GM13976 (cell line): ENCODE measurements at places on chromosomes 1 and 21.

DNA sequence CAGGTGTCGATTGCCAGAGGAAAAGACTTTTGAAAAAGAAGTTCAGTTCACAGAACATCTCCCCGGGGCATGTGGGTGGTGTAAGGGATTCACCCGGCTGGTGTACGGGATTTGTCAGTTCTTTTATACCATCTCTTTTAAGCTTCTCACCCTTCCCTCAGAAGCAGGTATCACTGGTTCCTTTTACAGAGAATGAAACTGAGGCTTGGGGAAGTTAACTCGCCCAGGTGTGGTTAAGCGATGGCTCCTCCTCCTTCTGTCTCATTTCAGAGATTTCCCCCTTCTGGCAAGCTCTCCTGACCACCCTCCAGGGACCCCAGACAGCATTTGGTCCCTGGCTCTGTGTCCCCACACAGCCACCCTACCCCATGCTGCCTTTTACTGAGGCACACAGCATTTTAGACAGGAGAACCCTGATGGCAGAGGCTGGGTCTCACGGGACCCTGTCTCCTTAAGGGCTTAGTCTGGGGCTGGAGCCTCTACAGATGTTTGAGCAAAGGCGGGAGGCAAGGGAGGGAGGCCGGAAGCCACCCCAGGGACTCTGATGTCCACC, 2.8 kb upstream of the ECE1 start:
- DNase-seq, result peak; percentile 63

DNA sequence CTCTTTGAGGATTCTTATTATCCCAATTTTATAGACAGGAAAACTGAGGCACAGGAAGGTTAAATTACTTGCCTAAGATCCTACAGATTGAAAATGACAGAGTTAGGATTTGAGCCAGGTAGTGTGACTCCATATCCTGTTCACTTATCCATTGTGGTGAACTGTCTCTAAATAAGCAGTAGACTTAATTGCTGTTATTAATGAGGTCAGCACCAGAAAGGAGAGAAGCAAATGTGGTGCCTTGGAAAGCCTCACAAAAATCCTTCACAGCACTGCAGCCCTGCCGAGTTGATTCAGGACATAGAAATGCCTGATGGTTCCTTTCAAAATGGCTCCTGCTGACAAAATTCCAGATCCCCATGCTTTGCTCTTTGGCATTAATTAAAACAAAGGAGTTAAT, 193.3 kb upstream of the BEND5 start:
- DNase-seq, result no peak

- no peak for DNase-seq
These were observed 1237.8 kb downstream of the NCAM2 start for GRCh38 chr21:22235866-22236590.

GRCh38 chr1:94805912-94806311, 14.2 kb upstream of the SLC44A3 start:
- DNase-seq, result peak; percentile 53

GRCh38 chr1:195897076-195897475, 711.2 kb downstream of the KCNT2 start:
- DNase-seq, result no peak

- no peak for DNase-seq
These were observed 17.5 kb upstream of the SPSB1 start for GRCh38 chr1:9275161-9275560.

DNA sequence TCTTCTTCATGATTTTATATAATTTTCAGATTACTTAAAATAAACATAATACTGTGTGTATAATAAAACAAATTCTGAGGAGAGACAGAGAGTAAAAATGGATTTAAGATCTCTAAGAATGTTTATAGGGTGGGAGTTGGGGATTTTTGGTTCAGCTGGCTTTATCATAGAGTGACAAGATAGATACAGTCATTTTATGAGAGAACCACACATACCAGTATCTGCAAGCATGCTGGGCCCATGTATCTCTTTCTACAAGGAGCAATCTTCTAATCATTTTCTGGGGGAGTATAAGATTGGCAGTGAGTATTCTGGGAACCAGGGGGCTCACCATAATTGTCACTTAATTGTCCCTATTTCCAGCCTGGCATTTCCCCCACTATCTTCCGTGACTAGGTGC, 64.3 kb upstream of the DUSP10 start:
- no peak for DNase-seq

- DNase-seq, result no peak
These were observed 182.6 kb downstream of the TGFB2 start for GRCh38 chr1:218527737-218528136.

- no peak for DNase-seq
These were observed 110.7 kb downstream of the RAVER2 start for GRCh38 chr1:64855557-64855956.

- DNase-seq, result no peak
These were observed 219.5 kb downstream of the HLX start for GRCh38 chr1:221098471-221099405.

GRCh38 chr1:42333662-42334239, 1.3 kb downstream of the FOXJ3 start:
- DNase-seq, result peak; percentile 27

GRCh38 chr1:78280626-78281025, 210.1 kb upstream of the PTGFR start:
- DNase-seq, result no peak

GRCh38 chr1:20485527-20486456, at the start of gene CAMK2N1:
Gene CAMK2N1, minus strand, starts transcription at chr1:20486210. Its CDS starts 831 bp downstream, at chr1:20485379.
- DNase-seq, result peak; percentile 60

DNA sequence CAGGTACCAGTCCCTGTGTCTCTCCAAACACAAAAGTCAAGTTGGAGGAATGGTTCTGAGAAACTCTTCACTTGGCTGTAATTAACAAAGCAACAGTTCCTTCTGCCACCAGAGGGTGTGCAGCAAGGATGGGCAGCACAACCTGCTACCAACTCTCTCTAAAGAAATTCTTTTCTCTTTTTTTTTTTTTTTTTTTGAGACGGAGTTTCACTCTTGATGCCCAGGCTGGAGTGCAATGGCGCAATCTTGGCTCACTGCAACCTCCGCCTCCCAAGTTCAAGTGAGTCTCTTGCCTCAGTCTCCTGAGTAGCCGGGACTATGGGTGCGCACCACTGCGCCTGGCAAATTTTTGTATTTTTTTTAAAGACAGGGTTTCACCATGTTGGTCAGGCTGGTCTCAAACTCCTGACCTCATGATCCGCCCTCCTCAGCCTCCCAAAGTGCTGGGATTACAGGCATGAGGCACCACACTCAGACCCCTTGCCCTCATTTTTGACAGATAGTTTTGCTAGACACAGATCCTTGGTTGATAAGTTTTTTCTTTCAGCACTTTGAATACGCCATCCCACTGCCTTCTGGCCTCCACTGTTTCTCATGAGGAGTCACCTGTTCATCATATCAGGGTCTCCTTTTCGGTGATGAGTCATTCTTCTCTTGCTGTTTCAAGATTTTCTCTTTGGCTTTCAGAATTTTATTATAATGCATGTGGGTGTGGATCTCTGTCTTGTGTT, 12.1 kb upstream of the DEGS1 start:
- DNase-seq, result no peak

DNA sequence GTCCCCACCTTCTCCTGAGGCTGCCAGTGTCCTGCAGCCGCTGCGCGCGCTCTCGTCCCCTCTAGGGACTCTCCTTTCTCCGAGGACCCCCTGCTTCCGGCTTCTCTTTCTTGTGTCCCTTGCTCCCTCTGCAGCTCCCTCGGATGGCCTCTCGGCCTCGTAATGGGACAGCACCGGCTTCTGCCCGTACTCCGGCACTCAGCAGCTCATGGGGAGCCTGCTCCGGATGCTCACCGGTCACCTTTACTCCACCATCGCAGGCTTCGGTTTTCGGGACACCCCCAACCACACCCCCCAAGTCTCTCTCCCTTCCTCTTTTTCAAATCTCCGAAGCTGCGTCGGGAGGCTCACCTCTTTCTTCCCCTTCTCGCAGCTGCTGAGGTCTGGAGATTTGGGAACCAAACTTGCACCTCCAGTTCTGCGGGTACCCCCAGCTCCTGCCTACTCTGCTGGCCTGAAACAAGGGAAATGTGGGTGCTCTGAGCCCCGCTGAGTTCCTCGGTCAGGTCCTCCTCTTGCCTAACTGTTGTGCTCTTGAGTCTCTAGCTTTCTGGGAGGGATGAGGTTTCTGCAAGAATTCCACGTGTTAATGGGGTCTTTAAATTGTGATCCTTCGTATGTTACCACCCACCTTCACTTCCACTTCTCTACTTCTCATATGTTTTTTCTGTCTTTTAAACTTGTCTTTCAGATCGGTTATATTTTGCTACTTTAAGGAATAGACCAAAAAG, 930 bp downstream of the CDC14A start:
- peak; percentile 71 for DNase-seq

DNA sequence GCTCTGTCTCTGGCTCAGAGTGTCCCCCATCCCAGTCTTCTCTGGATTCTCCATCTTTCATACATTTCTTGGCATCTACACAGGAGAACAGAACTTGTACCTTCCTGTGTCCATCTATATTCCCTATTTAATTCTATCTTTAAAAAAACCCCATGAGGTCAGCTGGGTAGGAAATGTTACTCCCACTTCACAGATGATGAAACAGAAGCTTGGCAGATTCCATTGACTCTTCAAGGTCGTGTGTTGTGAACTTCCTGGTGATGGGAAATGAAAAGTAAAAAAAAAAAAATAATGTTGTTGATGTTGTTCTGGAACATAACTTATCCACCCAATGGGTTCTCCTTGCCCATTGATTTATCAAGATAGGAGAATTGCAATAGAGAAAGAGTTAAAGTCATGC, 8.9 kb downstream of the CHI3L2 start:
- DNase-seq, result no peak

DNA sequence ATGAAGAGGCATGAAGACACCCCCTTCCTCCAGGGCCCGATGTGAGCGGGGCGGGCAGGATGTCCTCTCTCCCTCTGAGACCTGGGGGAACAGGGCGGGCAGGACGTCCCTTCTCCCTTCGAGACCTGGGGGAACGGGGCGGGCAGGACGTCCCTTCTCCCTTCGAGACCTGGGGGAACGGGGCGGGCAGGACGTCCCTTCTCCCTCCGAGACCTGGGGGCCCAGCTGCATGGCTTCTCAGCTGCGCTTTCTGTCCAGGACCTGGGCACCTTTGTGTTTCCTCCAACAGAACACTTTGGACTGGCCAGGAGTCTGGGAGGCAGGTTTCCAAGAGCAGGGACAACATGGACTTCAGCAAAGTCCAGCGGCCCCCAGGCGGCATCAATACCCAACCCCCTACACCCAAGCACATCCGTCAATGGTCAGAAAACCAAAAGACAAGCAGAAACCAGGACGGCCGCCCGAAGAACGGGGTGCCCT, 30.8 kb upstream of the ADARB1 start:
- no peak for DNase-seq

- no peak for DNase-seq
These were observed 167.5 kb downstream of the ZNF281 start for GRCh38 chr1:200242110-200243041.

DNA sequence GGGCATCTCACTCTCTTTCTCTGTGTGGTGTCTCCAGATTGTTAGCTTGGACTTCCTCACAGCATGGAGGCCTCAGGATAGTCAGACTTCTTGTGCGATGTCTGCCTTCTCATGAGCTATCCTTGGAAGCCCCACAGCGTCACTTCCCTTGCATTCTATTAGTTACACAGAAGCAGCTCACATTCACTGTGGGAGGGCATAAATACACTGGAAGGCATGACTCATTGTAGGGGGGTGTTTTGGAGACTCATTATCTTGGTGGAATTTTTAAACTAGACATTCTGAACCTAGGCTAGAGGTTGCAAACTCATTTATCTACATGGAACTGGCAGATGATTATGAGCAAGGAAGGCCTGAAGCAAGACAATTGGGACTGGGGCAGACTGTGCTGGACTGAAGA, 21.4 kb upstream of the FASLG start:
- DNase-seq, result no peak

GRCh38 chr1:82587371-82587770, 786.6 kb downstream of the ADGRL2 start:
- DNase-seq, result no peak

- no peak for DNase-seq
These were observed 74.3 kb upstream of the MORC3 start for GRCh38 chr21:36245649-36246048.

DNA sequence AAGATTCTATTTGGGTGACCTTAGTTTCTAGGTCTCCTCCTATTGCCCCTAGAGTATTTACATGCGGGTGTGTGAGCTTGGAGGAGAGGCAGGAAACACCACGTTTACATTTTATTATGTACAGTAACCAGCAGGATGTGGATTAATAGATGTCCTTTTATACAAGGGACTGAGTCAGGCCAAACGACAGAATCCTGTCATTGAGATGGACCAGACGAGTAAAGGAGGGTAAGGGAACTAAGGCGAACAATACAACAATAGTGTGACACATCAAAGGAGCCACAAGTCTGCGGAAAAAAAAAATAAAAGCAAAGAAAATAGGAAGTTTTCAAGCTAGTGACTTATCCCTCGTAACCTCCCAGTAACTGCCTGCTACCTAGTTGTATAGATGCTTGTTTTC, 151.1 kb downstream of the GABPA start:
- DNase-seq, result no peak

DNA sequence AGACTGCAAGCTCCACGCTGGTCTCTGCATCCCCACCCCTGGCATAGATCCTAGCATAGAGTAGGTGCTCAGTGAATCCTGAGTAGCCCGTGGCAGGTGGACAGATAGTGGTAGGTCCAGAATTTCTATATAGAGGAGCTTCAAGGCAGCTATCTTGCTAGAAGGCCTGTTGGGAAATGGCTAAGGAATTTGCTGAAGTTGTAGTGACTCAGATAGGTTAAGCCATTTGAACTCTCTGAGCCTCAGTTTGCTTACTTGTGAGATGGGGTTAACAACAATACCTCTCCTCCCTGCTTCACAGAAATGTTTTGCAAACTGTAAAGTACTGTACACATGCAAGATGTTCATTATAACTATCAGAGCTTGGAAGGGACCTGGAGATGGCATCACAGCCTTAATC, 23.4 kb upstream of the EPHB2 start:
- no peak for DNase-seq

DNA sequence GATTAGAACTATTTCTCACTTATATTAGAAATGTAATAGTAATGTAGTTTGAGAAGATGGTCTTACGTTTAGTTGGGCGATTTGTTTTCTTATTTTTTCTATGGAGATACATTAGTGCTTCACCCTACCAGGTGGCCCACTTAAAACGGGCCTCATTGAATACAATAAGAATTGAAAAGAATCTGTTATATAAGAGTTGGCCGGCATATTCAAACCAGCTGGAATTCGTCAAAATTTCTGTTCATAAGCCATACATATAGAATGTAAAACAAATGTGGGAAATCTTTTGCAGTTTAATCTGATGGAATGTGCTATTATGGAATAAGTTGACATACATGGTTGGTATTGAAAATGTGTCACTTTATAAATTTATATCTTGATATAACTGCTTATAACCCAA, 96.4 kb upstream of the C1orf105 start:
- DNase-seq, result no peak

GRCh38 chr1:119687434-119688079, 24.2 kb upstream of the PHGDH start:
- no peak for DNase-seq

- DNase-seq, result no peak
These were observed 38.3 kb downstream of the STUM start for GRCh38 chr1:226586650-226587422.

GRCh38 chr21:45801129-45801964, 157.8 kb downstream of the PCBP3 start:
- DNase-seq, result no peak

- no peak for DNase-seq
These were observed 26.1 kb downstream of the NHLH2 start for GRCh38 chr1:115814685-115815398.
